ENCODE measurements at places on chromosomes 3 and 15.

GRCh38 chr3:61894988-61895935 lies 333.9 kb downstream of the PTPRG start:
- no peak for DNase-seq

- no peak for DNase-seq
Observed at GRCh38 chr15:78069052-78069414, 8.5 kb downstream of the TBC1D2B start.

GRCh38 chr15:47466357-47466756 lies 250.9 kb upstream of the SEMA6D start:
- DNase-seq = no peak

DNA sequence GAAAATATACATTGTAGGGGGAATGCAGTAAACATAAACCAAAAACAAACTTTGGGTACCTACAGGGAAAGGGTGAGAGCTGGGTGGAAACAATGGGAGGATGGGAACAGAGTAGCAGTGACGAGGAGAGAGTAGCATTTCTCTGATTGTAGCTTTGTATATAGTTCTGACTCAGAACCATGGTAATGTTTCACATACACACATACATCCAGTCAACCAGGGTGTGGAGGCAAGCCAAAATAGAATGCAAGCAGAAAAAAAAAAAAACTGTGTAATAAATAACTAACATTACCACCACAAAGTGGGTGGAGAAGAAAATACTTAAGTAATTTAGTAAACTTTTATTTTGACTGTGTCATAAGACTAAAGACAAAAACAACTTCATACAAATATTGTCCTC lies 27.2 kb downstream of the BCL2A1 start:
- no peak for DNase-seq

- DNase-seq = no peak
Observed at GRCh38 chr3:50604110-50604621, 7.4 kb downstream of the CISH start.

DNA sequence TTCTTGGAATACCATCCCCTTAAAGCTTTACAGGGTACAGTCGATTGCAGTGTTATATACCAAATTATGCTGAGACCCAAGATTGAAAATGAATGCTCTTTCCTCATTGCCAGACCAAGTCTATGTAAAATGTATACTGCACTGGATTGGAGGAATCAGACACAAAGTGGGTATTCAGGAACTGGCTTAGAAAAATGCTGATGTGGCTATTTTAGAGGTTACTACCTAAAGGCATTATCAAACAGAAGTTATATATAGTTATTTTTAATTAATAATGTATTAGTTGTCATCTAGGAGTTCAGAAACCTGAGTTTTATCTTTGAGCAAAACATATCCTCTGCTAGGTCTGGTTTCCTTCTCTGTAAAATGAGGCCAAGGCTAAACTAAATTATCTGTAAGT lies 3.6 kb upstream of the SPG21 start:
- no peak for DNase-seq

- no peak for DNase-seq
Observed at GRCh38 chr3:194967151-194968117, 281.8 kb downstream of the FAM43A start.

GRCh38 chr3:27632431-27633223 lies 89.5 kb downstream of the EOMES start:
- peak; percentile 53 for DNase-seq

DNA sequence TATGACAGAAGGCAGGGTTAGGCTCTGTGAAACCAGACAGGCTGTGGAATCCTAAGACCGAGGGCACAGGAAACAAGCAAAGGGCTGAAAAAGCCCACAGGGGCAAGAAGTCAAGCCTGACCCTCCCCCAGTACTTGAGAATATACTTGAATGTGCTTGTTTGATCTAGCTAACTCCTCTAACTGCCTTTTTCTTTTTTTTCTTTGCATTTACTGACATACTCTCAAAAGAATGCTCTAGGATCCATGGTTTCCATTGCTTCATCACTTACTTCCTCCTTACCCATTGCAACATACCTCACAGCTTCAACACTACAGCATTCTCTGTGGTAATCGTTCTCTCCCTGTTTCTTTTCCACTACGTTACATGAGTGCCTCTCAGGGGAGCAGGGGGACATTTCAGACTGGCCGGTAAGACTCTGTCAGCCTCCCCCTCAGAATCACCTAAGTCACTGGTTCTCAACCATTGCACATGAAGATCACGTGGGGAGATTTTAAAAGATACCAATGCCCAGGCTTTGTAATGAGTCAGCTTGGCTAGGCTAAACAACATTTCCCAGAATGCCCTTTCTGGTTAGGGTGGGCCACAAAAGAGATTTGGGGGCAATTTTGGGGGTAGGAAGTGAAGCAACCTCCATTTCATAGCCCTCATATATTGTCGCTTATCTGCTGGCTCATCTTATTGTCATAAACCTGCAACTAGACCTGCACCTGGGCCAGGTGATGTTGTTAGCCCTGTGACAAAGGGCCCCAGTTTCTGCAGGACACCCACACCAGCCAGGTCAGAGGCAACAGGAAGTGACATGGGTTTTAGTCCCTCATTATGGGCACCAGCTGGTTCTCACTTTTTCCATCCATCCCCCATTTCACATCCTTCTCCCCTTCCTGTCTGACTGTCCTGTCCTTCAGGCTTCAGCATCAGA lies 24.6 kb upstream of the RSL24D1 start:
- DNase-seq = no peak

- DNase-seq = no peak
Observed at GRCh38 chr3:105523501-105523900, 156.8 kb downstream of the ALCAM start.

GRCh38 chr3:30299674-30300385 lies 306.6 kb upstream of the TGFBR2 start:
- DNase-seq = no peak

DNA sequence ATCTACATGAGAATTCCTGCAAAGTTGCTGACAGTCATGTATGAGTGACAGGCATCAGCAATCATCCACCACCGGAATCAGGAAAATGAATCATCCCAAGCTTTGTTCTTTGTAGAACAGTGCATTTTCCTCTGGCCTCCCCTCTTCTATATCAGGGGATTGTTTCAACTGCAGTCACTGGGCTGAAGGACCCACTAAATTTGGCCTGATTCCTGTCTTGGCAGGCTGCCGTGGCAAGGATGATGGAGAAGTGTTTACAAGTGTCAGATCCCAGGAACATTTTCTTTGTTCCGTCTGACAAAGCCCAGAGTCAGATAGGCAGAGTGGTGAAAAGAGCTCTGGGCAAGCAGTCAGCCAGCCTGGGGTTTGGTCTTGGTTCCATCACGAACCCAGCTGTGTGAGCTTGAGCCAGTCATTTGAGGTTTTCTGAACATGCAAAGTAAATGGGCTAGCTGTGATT lies 175.1 kb upstream of the TSC22D2 start:
- DNase-seq = no peak

DNA sequence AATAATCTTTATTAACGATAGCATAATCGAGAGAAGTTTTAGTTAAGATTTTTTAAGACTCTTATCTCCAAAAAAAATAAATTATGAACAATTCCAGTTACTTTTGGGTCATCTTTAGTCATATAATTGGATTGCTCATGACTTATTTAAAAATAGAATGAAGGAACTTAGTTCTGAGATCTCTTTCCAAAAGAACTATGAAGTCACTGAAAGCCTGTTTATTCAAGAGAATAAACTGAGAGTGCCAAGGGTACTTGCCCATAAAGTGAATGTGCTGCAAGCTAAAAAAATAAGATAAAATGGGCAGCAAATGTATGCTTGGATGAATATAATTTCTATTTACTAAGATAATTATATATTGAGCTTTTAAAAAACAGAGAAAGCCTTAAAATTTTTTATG lies 176.5 kb upstream of the PLSCR5 start:
- no peak for DNase-seq

Measured in SHP77 treated with DMSO at 0.1 percent for 48 hours (cell line).